Stomach (tissue), 19 donors: ENCODE measurements at places on chromosomes 1 and 21. TPM values are rescaled to one million over a fixed set of nuclear protein-coding genes. Genes with fewer than 3 reads are reported as not detected.

The OR2G6 gene
- not detected for total RNA-seq

The MATN1 gene
- total RNA-seq: not detected

DNA sequence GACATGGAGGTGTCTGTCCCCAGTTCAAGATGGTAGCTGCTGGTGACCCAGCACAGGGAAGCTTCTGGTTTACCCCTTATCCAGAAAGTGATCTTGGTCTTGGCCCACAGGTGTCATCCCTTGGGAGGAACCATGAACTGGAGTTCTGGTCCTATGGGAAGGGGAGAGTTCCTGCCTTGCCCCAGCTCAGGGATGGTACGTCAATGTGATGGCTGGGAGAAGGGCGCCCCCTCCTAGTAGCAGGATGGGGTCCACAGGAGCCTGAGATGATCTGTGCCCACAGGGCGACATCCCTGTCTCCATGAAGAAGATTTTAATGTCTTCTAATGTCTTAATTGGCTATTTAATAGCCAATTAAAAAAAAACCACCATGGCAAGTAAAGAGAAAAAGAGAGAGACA, 249.8 kb downstream of the SIPA1L2 start:
- DNase-seq: no peak

GRCh38 chr1:1428174-1428573, 7.1 kb upstream of the ANKRD65 start:
- DNase-seq: peak; percentile 24
